ENCODE measurements at places on chromosomes 2 and 18.

DNA sequence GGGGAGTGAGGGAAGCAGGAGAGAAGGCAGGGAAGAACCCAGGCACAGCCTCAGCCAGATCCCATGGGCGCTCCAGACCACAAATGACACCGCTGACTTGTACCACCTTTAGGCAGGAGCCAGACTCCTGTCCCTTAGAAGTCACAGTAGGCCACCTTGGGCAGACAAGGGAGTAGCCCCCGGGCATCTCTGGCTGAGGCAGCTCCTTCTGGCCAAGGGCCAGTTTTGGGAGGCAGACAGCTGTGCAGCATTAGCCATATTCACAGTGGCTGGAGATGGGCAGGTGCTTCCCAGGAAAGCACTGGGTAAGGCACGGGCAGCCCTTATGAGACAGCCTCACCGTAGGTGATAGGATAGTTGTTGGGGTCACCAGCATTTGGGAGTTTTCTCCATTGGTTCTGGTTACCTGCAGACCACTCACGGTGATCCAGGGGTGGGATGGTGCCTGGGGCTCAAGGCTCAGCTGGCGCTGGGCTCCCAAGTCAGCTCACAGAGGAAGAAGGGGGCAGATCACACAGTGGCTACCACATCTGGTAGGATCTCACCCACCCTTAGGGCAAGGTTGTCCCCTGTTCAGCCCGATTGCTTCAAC, 2.1 kb downstream of the ASTL start:
- no peak for DNase-seq

DNA sequence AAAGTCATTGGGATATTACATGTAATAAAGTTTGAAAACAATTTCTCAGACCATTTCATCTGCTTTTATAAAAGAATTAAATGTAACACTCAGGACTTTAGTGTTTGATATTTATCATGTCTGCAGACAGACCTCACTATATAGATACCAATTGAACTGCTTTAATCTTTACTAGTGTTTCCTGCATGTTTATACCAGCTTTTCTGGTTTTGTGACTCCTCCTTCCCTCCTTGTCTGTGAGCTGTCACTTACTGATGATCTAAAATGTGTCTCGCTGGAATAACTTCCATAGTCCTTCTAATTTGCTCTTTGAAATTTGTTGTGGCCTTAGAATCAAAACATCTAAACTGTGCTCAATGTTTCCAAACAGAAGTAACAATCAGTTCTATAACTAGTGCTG, 71.3 kb upstream of the TWSG1 start:
- DNase-seq: no peak

GRCh38 chr2:223566396-223566795, 35.8 kb downstream of the SCG2 start:
- DNase-seq: no peak

- no peak for DNase-seq
Observed at GRCh38 chr2:122206101-122206500, 450.6 kb downstream of the TSN start.

- no peak for DNase-seq
Observed at GRCh38 chr18:48093104-48093503, 162.6 kb upstream of the SMAD2 start.

GRCh38 chr18:4755848-4756247, 300.7 kb upstream of the DLGAP1 start:
- no peak for DNase-seq

DNA sequence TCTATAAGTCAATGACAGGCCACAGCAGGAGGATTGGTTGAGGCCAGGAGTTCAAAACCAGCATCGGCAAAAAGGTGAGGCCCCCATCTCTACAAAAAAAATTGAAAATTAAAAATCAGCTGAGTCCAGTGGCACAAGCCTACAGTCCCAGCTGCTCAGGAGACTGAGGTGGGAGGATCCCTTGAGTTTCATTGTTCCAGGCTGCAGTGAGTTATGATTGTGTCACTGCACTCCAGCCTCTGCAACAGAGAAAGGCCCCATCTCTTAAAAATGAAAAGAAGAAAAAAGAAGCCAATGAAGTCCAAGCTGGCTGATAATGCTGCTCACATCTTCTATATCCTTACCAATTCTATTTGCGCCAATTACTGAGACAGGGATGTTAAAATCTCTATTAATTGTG, 39.1 kb downstream of the MRPS5 start:
- DNase-seq: no peak

DNA sequence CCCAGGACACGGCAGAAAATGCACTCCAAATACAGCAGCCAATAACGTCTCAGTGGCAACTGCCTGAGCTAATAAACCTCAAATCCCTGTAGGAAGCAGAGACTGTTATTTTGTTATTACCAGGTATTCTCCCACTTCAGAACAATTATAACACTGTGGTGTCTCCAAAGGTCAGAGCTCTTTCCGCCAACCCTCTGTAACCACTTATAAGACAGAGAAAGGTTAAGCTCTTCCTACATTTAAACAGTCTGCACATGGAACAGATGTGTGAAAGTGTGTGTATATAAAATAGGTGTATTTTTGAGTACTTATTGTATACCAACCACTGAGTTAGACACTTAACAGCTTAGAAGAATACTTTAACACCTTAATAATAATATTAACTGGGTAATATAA, 64.1 kb downstream of the FBXO15 start:
- no peak for DNase-seq

- no peak for DNase-seq
Observed at GRCh38 chr2:8984855-8985254, 18.6 kb downstream of the MBOAT2 start.

DNA sequence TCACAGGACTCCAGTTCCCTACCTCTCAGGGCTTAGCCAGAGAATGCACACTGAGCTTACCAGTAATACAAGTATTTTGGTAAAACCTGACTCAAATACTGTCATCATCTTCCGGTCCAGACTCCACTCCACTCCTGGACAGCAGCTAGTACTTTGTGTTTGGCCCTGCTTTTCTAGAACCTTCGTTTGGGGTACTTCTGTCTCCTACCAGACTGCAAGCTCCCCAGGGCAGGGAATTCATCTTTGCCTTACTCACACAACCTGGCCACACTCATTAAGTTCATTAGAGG, 108.9 kb upstream of the CDC42EP3 start:
- DNase-seq: no peak

GRCh38 chr2:223562078-223562477, 40.1 kb downstream of the SCG2 start:
- DNase-seq: no peak

DNA sequence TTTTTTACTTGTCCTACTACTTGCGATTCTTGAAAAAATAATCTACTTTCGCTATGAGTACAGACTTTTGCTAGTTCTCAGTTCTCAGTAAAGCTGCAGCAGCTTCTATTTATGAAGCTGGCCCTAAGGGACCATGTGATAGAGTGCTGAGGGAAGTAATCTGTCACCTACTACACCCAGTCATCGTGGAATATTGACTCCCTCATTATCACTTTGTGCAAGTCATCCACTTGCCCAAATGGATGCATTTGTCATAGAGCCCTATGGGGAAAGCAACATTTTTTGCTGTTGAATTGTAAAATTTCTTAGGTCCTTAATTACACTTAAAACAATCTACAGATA, 1919.8 kb downstream of the SUCLG1 start:
- no peak for DNase-seq

DNA sequence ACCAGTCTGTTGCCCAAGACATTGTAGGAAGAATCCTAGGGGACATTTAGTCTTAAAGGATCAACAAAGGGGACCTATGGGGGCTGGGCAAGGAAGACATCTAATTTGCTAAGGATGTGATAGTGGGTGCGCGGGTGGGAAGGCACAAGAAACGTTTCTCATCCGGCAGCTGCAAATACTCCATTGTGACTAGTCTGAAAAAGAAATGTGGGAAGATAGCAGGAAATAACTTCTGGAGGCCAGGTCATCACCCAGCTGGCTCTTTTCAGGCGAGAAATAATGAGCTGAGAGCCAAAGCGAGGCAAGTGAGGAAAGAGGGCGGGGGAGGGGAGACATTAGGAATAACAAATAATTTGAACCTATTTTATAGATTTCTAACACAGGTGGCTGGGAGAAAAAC, 70.3 kb upstream of the NCK2 start:
- no peak for DNase-seq

All from cerebellar nuclear complex (tissue), 1 donor.